ENCODE measurements at places on chromosomes 4 and X.

GRCh38 chrX:140425712-140426395, 79.0 kb downstream of the SOX3 start:
- no peak for DNase-seq

DNA sequence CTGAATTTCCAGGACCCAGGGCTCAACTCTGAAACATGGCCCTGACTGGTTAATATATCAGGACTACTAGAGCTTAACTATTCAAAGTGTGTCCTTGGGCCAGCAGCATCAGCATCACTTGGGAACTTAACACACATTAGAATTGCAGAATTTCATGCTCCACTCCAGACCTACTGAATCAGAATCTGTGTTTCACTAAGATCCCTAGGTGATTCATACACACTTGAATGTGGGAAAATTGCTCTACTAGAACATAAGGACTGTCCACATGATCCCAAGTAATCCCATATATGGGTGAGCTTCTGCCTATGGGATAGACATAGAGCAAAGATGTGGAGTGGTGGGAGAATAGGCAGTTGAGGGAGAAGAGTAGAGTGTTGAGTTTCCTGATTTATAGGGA, 192.5 kb upstream of the CLNK start:
- DNase-seq = no peak

DNA sequence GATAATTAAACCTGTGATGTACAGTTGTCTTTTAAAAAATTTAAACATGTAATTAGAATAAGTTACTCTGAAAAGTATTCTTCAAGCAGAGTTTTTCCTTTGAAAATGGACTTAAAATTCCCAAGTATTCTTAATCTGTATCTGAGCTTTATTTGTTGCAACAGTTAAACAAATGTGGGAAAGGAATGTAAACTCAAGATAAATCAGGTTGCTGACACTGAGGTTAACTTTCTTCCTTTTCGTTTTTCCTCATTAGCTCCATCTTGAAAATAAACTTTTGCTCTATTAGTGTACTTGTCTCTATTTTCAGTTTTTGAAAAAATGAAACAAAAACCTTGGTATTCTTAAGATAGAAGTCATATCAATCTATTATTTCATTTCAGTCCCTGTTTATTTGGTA, 144.5 kb upstream of the BMPR1B start:
- no peak for DNase-seq

DNA sequence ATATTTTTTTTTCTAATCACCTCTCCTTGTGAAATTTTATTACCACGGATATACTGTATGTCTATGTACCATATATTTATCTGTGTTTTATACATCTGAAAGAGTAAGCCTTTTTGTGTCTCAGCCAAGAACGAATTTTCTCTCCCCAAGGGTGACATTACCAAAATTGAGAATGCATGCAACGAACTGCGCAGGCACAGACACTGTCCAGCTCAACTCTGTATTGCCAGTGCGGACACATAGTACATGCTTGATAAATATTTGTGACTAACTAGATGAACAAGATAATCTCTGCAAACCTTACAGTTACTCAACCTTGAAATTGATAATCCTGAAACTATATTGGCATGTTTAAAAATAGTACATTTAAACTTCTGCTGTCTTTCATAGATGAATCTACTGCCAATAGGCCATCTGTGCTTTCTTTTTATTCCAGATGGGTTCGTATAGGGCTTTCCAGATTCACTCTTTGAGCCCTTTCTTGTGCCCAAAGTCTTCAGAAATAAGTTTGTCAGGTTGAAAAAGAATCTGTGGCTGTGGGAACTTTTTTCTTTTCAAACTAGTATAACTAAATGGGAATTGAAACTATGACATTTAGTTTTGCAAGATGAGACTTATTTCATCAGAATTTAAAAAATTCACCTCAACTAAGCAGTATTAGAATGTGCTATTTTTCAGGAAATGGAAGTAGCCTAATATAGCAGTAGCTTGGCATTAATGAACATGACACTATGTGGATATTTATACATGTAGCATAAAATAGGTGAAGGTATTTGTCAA, 38.9 kb downstream of the DTHD1 start:
- no peak for DNase-seq

GRCh38 chr4:147578051-147578476, 39.1 kb upstream of the TMEM184C start:
- no peak for DNase-seq

DNA sequence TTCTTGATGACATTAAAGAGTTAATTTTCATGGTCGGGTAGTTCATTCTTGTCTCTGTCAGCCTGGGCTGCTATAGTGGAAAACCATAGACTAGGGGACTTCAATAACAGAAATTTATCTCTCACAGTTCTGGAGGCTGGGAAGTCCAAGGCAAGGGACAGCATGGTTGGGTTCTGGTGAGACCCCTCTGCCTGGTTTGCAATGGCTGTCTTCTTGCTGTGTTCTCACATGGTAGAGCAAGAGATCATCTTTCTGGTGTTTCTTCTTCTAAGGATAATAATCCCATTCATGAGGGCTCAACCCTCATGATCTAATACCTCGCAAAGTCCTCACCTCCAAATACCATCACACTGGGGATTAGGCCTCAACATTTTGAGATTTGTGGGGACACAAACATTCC, 50.1 kb downstream of the RHOH start:
- no peak for DNase-seq

DNA sequence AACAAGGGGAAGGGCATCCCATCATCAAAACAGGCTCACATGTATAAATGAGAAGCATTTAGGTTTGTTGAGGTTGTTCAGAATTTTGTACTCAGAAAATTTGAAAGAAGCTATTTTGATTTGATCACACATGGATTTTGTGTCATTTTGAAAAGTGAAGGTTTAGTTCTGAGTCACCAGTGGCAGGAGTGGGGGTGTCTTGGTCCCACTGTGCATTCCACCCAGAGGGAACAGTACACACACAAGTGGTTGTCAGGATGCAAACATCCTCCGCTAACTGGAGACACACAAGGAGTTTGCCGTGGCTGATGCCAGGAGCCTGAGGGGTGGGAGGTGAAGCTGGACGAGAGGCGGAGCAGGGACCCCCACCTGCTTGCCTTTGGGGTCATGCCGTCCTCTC, 198.2 kb upstream of the PSAPL1 start:
- no peak for DNase-seq
